Hematopoietic multipotent progenitor cell (in vitro differentiated cells): ENCODE measurements at places on chromosomes 11 and 22. TPM values are rescaled to one million over a fixed set of nuclear protein-coding genes. Genes with fewer than 3 reads are reported as not detected.

The ABCG4 gene
- under 0.01 TPM for total RNA-seq

The IGLL5 gene
- total RNA-seq: 0.54 TPM

The GPR83 gene
- not detected for total RNA-seq

The SLC1A2 gene
- total RNA-seq: under 0.01 TPM

The SCO2 gene
- 7.3 TPM for total RNA-seq

The SLC43A1 gene
- 81.6 TPM for total RNA-seq

The SMC1B gene
- not detected for total RNA-seq

DNA sequence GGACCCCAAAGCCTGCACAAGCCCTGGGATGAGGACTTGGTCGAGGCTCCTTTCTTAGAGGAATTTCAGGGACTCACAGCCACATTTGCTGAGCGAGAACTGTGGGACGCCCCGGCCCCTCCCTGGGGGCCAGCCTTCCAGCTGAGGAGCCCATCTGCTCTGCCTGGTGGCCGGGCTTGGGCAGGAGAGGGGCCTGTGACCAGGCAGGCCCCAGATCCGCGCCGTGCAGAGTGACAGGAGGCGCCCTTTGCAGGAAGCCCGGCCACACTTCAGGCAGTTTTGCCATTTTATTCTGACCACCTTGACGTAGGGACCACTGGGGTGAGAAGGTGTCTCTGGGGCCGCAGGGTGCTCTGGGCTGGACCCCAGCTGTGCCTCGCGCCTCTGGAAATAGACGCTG, 35.6 kb downstream of the TPCN2 start:
- DNase-seq: no peak

GRCh38 chr11:108160970-108161566, 39.7 kb downstream of the ACAT1 start:
- no peak for DNase-seq

DNA sequence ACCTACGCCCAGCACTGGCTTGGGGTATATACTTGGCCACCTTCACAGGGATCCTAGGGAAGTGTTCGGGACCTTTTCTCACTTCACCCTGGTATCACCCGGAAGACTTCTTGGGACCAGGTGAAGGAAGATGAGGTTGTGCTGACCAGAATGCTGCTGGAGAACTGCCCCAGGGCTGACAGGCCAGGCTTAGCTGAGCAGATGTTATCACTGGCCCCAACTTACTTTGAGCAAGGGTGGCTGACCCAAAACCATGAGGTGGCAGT, 4.5 kb downstream of the FTH1 start:
- DNase-seq: no peak

DNA sequence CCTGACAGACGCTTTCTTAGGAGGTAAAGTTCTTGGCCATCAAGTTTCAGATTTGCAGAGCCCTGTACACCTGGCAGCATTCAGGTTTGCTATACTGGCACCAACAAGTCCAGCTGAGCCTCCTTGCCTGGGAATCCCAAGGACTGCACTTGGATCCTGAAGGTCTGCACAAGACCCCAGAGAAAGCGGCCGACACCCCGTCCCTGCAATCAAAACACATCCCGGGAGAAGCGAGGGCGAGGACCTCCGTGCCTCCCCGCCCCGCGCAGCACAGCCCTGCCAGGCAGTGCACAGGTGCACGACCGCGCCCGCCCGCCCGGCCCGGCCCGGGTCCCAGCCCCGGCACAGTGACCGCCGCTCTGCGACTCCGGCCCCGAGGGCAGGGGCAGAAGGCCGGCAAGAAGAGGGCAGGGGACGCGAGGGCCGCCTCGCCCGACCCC, 559 bp downstream of the MRTFA start:
- peak; percentile 5 for DNase-seq

- DNase-seq: peak; percentile 21
Measured at GRCh38 chr11:73414977-73415651, 38.9 kb downstream of the RELT start.

DNA sequence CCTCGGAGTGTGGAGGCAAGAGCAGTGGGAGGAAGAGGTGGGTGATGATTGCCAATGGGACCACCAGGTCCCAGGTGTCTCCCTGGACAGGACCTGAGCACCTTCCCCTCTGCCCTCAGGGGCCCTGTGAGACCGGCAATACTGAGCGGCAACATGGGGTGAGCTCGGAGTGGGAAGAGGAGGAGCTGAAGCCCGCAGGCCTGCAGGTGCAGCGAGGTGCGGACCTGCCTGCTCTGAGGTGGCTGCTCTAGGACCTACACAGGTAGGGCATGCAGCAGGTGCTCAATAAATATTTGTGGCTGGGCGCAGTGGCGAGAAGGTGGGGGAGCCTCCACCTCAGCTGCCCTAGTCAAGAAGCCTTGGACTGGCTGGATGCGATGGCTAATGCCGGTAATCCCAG, 12.2 kb upstream of the SUN2 start:
- DNase-seq: no peak

GRCh38 chr11:134733646-134734045, 321.6 kb upstream of the B3GAT1 start:
- no peak for DNase-seq

- no peak for DNase-seq
Measured at GRCh38 chr22:18056161-18056666, 21.6 kb upstream of the PEX26 start.

GRCh38 chr22:26981111-26981510, 323.7 kb downstream of the MIAT start:
- DNase-seq: no peak

- no peak for DNase-seq
Measured at GRCh38 chr11:24391167-24391566, 105.7 kb upstream of the LUZP2 start.

GRCh38 chr11:106061249-106061784, 15.8 kb downstream of the KBTBD3 start:
- no peak for DNase-seq

GRCh38 chr22:38176170-38176741, 5.4 kb downstream of the PLA2G6 start:
- no peak for DNase-seq
